MCF 10A (cell line): ENCODE measurements at places on chromosomes 2 and 18. TPM values are rescaled to one million over a fixed set of nuclear protein-coding genes. Genes with fewer than 3 reads are reported as not detected.

DNA sequence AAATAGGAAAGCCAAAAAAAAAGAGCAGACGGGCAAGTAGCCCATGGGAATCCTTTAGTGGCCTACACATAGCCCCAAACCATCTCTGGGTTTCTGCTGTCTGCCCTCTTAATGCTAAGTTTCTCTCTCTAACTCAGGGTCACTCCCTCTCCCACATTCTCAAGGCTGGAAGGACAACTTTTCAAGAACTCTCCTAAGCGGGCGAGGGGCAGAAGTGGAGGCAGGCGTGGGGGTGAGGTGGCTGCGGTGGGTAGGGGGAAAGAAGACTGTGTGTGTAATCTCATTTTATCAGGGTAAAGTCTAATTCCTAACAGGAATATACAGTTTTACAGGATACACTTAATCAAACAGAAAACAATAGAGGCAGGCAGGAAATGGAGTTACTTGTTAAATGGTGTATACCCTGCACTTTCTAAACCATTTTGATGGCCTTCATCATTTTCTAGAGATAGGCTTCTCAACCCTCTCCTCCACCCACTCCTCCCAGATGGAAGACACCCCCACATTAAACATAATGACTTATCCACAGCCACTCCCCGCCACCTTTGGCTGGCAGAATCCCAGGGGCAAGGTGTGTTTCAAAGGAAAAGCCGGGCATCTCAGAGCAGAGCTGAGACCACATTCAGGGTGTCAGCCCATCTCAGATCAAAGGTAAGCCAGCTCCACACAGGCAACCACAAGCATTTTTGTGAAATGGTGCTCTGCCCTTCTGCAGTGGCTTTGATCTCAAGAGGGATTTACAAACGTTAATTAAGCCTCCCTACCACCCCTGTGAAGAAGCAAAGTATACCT is 6.8 kb downstream of the SMAD7 start:
- no peak for DNase-seq
- peaks cover 68% of the 10 kb centered on the region for H3K4me1 ChIP-seq
- H3K36me3 ChIP-seq, result peaks cover 22% of the 10 kb centered on the region
- H3K27ac ChIP-seq, result peak overlapping the region; percentile 43
- no peak overlapping the region for H3K4me3 ChIP-seq

FAM124B gene
- total RNA-seq, result not detected in 2 replicates

HSPE1 gene
- 80.0 and 95.2 TPM in 2 replicates for total RNA-seq

DNA sequence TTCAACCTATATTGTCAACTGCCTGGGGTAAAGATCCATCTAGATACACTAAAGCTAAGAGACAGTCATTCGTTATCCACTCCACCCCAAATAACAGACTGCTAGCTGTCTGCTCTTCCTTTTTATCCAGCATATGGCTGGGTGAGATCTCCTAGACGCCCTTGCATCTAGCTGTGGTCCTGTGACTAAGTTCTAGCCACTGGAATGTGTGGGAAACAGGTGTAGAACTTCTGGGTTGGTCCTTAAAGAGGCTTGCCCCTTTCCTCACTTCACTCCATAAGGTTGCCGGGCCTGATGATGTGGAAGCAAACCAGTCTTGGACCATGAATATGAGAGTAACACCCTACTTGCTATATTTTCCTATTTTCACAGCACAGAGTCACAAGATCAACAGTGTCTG is 3.2 kb downstream of the COA5 start:
- peaks cover 35% of the 10 kb centered on the region for H3K4me1 ChIP-seq
- peaks cover 74% of the 10 kb centered on the region for H3K36me3 ChIP-seq
- H3K27me3 ChIP-seq, result no peaks in the 10 kb centered on the region
- peak overlapping the region; percentile 63 for H3K27ac ChIP-seq

NT5DC4 gene
- total RNA-seq, result not detected in 2 replicates

CPO gene
- total RNA-seq, result not detected in 2 replicates

DNA sequence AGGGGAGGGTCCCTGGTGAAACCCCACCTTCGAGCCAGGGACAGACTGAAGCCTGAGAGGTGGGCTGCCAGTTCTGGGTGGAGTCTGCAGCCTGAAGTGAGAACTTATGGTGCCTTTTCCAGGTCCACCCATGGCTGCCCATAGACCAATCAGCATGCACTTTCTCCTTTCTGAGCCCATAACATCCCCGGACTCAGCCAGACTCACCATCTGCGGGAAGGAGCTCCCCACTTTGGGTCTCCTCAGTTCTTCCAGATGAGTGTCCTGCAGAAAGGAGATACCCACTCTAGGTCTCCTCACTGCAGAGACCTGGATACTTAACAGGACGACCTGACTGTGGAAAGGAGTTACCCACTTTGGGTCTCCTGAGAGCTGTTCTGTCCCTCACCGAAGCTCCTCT is 1673.4 kb upstream of the TMEFF2 start:
- no peaks in the 10 kb centered on the region for H3K27me3 ChIP-seq
- DNase-seq, result no peak
- no peak overlapping the region for H3K27ac ChIP-seq
- H3K4me3 ChIP-seq, result no peak overlapping the region
- no peaks in the 10 kb centered on the region for H3K4me1 ChIP-seq

- no peak for DNase-seq
- no peaks in the 10 kb centered on the region for H3K27me3 ChIP-seq
- peaks cover 15% of the 10 kb centered on the region for H3K4me1 ChIP-seq
- no peak overlapping the region for H3K4me3 ChIP-seq
Observed at GRCh38 chr2:95380280-95380679, 22.2 kb upstream of the FAHD2A start.

DNA sequence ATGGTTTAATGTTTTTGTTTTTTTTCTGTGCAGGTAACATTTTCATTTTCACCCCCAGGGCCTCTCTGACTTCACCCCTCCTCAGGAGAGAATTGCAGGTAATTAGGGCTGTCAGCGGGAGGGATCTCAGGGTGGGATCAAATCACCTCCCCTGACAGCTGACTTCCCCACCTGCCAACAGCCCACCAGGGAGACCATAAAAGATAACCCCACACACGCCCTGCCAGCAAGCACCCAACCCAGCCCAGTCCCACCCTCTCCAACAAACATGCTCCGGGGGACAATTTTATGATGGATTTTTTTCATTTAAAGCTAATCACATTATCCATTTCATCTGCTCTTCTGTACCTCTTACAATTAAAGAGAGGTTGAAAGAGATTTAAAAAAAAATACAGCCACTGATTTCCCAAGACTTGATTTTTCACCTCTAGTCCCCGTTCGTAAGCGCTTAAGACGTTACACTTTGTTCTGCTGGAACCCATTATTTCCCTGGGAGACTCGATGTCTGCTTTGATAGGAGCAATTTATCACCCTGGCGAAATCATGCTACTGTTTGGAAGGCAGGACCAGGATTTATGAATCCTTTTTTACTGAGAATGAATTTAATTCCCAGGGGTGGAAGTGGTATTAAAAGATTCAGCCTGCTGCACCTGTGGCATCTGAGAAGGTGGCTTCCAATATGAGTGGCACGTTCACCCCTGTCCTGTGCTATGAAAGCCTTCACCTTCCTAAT is 232.9 kb upstream of the ID2 start:
- no peak overlapping the region for H3K4me3 ChIP-seq
- no peaks in the 10 kb centered on the region for H3K27me3 ChIP-seq
- no peaks in the 10 kb centered on the region for H3K4me1 ChIP-seq
- H3K27ac ChIP-seq, result no peak overlapping the region

- DNase-seq, result peak; percentile 82
- no peaks in the 10 kb centered on the region for H3K27me3 ChIP-seq
- H3K4me1 ChIP-seq, result peaks cover 25% of the 10 kb centered on the region
- H3K36me3 ChIP-seq, result no peaks in the 10 kb centered on the region
Observed at GRCh38 chr2:237122214-237122666, 36.6 kb downstream of the COPS8 start.

- no peaks in the 10 kb centered on the region for H3K27me3 ChIP-seq
- H3K4me1 ChIP-seq, result peaks cover 4% of the 10 kb centered on the region
- H3K27ac ChIP-seq, result no peak overlapping the region
- H3K4me3 ChIP-seq, result no peak overlapping the region
- DNase-seq, result no peak
Observed at GRCh38 chr2:204695506-204695905, 150.2 kb downstream of the PARD3B start.

SPC25 gene
- total RNA-seq, result 2.5 and 3.5 TPM in 2 replicates

DNA sequence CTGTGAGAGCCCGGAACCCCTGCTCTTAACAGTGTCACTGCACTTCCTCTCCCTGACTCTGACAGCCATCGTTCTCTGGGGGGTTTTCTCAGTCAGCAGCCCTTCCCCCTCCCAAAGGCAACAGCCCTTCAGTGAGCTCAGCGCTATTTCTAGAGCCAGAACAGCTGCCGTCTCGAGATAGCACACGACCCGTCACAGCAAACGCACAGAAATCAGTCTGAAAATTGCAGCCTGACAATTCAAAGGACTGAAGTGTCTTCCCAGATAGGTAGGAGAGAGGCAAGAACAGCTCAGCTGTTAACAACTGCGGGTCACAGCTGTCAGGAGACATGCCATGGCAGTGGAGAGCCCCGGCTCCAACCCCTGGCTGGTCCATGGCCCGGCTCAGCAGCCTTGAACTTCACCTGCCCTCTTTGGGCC is 45.4 kb downstream of the ST8SIA5 start:
- H3K27me3 ChIP-seq, result peaks cover 11% of the 10 kb centered on the region
- DNase-seq, result no peak
- no peak overlapping the region for H3K4me3 ChIP-seq

- no peak overlapping the region for H3K4me3 ChIP-seq
- H3K27ac ChIP-seq, result no peak overlapping the region
- no peak for DNase-seq
- peaks cover 14% of the 10 kb centered on the region for H3K4me1 ChIP-seq
- no peaks in the 10 kb centered on the region for H3K36me3 ChIP-seq
Observed at GRCh38 chr2:222290736-222291484, 7.9 kb downstream of the PAX3 start.

DNA sequence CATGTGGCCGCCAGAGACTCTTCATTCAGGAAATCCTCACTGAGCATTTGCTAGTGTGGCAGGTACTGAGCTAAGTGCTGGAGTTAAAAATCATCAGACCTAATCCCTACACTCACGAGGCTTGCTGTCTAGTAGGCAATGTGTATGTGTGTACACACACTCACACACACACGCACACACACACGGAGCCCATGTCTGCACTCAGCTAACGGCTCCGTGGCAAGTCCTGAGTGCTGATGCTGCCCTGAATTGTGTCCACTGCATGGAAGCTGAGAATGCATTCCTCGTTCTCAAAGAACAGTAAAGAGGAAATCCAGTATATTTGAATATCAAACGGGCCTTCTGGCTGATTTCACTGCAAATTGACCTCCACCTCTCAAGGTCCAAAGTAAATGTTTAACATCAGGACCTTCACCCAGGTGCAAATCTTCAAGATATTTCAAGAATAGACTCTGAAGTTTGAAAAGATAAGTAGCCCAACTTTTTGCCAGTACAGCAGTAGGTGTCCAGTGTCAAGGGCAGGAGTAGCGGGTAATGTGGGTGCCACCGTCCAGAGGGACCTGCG is 136.1 kb upstream of the TTC39C start:
- DNase-seq, result no peak
- peaks cover 98% of the 10 kb centered on the region for H3K36me3 ChIP-seq
- no peak overlapping the region for H3K4me3 ChIP-seq
- H3K27me3 ChIP-seq, result no peaks in the 10 kb centered on the region
- H3K27ac ChIP-seq, result no peak overlapping the region

DNA sequence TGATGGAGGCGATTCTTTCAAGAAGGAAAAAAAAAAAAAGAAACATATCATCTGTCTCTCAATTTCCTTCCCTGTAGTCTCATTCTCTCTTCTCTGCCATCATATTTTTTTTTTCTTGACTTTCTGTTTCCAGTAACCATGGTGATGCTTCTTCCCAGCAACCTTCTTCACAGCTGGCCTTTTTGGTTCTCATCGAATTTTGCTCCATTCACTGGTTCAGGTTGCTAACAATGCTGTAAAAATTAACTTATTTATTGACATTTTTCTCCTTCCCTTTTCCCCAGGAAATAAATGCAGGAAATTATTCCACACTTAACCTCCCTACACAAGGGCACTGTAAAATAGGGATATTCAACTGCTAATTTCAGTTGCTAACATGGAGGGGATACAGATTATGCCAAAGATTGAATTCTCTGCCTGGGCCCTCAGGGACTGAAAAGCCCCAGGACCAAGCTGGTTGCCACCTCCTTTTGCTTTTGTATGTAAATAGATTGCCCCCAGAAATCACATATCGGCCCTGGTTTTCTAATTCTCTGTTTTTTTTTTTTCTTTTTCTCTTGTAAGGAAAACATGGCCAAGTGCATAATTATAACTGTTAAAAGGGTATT is 154.7 kb downstream of the MAP2 start:
- H3K27ac ChIP-seq, result no peak overlapping the region
- H3K4me3 ChIP-seq, result no peak overlapping the region
- no peaks in the 10 kb centered on the region for H3K27me3 ChIP-seq

DNA sequence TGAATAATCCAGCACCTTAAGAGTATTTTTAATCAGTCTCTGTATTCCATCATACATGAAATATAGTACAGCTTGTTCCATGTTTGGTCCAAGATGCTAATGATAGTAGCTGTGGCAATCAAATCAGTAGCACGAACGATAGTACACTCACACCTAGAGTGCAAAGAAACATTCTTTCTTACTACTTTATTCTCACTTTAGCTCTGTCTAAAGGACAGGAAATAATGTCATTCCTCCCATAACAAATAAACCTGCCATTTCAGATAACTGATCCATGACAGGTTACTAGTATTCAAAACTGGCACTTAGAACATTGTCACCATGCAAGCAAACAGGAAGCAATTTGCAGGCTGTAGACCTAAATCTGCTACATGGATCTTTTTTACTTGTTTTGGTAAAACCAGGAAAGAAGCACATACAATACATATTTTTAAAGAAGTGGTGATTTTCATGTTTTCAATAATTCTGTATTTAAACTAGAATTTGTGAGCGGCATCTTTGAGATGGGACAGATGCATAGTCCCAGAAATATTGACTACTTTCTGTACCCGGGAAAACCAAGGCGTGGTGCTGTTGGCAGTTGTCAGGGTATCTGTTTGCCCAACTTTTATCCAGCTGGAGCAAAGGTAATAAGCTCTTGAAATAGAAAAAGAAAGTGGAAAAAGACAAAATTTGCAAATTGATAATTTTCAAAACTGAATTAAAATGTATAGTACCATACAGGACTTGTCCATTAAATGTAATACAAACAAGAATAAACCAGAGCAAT is 49.5 kb downstream of the IKZF2 start:
- H3K36me3 ChIP-seq, result no peaks in the 10 kb centered on the region
- no peaks in the 10 kb centered on the region for H3K27me3 ChIP-seq
- no peak for DNase-seq
- H3K4me1 ChIP-seq, result peaks cover 10% of the 10 kb centered on the region
- H3K27ac ChIP-seq, result no peak overlapping the region

- H3K27me3 ChIP-seq, result no peaks in the 10 kb centered on the region
- H3K36me3 ChIP-seq, result peaks cover 19% of the 10 kb centered on the region
- DNase-seq, result no peak
- H3K4me1 ChIP-seq, result no peaks in the 10 kb centered on the region
- H3K4me3 ChIP-seq, result no peak overlapping the region
Observed at GRCh38 chr18:76972846-76973519, 150.6 kb downstream of the ZNF236 start.
